ENCODE measurements at places on chromosomes 12 and 14. TPM values are rescaled to one million over a fixed set of nuclear protein-coding genes. Genes with fewer than 3 reads are reported as not detected.

KCNK10 gene
- total RNA-seq = not detected

PTCSC3 gene
- total RNA-seq = not detected

RACGAP1 gene
- 5.7 TPM for total RNA-seq

FBXO33 gene
- total RNA-seq = 19.2 TPM

SYNDIG1L gene
- total RNA-seq = 0.32 TPM
